Activated CD4-positive, alpha-beta T cell treated with anti-CD3 and anti-CD28 coated beads, Interleukin-2, amount 50 U/mL, for 48 hours (primary cell): ENCODE measurements at places on chromosomes 12 and 14.

- no peak for DNase-seq
Measured at GRCh38 chr14:99502989-99503421, 21.8 kb downstream of the CCNK start.

- DNase-seq, result no peak
Measured at GRCh38 chr12:87317302-87317701, 711.9 kb downstream of the C12orf50 start.

- no peak for DNase-seq
Measured at GRCh38 chr12:130818272-130818634, 20.8 kb downstream of the STX2 start.

GRCh38 chr14:68140076-68140741 is 320.6 kb downstream of the RAD51B start:
- no peak for DNase-seq

DNA sequence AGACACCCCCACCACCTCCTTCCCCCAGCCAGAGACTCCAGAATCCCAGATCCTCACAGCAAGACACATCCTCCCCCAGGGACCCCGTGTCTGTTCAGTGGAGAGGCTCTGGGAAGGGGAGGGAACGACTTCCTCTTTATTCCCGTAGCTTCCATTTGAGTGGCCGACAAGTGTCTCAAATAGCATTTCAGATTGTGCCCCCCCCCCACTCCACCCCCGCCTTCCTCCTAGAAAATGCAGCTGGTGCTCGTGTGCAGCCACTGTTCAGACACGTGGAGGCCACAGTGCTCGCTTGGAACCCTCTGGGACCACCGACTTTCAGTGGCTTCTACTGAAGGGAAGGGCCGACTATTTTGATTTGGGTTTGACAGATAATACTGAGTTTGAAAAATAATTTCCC is 14.3 kb downstream of the PPP2R5C start:
- no peak for DNase-seq

DNA sequence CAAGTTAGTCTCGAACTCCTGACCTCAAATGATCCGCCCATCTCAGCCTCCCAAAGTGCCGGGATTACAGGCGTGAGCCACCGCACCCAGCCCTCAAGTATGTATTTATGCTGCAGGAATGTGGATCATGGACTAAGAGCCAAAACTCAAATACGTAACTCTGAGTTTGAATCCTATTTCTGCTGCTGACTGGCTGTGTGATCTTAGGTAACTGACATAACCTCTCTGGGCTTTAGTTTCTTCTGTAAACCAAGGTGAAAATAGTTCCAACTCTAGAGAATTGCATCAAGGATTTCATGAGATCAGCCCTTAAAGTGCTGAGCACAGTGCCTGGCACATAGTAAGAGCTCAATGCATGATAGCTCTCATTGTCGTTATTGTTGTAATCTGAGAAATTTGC is 37.4 kb downstream of the HSPB8 start:
- DNase-seq, result no peak

DNA sequence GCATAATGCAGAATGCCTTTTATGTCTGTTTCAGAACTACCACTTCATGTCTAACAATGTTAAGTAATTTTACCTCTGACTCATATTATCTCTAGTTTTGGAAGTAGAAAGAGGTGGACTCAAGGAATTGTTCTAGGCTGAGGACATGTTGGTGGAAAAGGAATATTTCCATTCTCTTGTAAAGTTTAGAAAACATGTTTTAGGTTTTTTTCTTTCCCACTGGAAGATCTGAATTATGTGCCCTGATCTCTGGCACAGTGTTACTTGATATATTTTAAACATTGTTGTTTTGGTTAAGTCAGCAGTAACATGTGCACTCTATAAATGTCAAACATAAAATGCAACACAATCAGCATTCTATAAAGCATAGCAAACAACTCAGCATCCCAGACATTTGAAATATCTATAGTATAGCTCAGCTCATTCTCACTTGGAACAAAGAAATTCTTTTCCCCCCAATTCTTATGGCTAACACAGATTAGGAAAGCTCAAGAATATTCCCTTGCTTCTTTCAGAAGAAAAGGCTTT is 202.3 kb downstream of the STXBP6 start:
- DNase-seq, result no peak

DNA sequence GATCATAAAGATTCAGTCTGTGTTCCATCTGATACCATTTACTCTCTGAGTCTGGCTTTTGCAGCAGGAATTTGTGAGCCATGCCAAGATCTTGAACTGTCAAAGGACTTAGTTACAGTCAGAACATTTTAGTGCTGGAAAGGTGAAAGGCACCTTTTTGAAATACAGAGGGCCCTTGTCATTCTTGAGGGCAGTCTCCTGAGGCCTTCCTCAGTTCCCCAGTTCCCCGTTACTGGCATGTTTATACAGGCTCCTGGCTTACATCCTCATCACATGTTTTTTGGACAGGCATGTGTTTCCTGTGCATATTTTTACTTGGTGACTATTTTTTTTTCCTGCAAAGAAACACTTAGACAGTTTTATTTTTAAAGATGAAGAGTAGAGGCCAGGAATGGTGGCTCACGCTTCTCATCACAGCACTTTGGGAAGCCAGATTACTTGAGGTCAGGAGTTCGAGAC is 21.0 kb downstream of the CFAP54 start:
- no peak for DNase-seq

- no peak for DNase-seq
Measured at GRCh38 chr14:36162267-36162666, 14.3 kb downstream of the PTCSC3 start.

- no peak for DNase-seq
Measured at GRCh38 chr12:68559246-68559645, 51.5 kb upstream of the RAP1B start.

DNA sequence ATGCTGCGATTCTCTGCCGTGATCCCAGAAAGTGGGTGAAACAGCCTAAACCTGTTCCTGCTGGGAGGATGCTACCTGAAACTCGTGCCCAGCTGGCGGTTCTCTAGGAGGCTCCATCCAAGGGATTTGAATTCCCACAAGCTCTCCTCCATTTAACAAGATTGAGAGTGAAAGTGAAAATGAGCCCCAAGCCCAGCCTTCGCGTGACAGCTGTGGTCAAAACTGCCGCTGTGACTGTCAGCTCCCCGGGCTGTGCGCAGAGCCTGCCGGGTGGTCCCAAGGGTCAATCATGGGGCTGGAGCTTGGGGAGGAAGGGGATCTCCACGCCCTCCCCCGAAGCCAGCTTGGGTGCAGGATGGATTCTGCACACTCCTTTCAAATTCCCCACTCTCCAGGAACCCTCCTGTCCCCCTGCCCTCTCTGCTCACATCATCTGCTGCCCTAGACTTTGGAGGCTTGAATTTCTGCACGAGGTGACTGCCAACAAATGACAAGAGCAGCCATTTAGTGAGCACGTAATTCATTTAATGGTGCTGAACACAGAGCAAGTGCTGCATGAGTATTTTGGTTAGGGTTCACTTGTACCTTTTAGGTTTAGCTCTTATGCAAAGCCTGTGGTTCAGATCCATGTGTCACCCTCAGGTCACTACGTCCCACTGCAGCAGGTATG is 5.3 kb downstream of the ASB2 start:
- peak; percentile 78 for DNase-seq

- DNase-seq, result no peak
Measured at GRCh38 chr14:75877292-75877691, 104.5 kb downstream of the TGFB3 start.

GRCh38 chr12:62629971-62630739 is 163.5 kb downstream of the MON2 start:
- no peak for DNase-seq

- DNase-seq, result no peak
Measured at GRCh38 chr14:102602421-102603292, 10.2 kb downstream of the RCOR1 start.

DNA sequence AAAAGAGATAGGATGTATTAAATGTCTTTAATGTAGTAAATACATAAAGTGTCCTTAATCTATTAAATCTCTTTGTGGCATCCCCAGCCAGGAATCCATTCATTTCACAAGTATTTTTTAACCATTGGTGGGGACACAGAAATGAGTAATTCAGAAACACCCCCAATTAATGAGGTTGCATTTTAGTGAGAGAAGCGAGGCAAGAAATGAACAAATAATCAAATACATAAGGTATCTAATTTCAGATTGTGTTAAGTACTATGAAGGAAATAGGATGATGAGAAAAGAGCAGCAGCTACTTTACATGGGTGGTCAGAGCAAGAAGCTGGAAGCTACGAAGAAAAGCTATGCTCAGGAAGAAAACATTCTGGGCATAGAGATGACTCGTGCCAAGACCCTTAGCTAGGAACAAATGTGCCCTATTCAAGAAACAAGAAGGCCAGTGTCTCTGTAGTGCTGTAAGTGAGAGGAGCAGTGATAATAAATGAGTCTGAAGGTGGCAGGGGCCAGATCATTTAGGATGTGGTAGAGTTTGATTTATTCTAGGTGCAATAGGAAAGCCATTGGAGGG is 60.5 kb upstream of the IGF1 start:
- no peak for DNase-seq

GRCh38 chr14:102140750-102141145 is 1.1 kb downstream of the WDR20 start:
- DNase-seq, result no peak

GRCh38 chr14:35229084-35229791 is 62.9 kb upstream of the PSMA6 start:
- DNase-seq, result no peak
